ENCODE measurements at places on chromosomes 1 and 21.

DNA sequence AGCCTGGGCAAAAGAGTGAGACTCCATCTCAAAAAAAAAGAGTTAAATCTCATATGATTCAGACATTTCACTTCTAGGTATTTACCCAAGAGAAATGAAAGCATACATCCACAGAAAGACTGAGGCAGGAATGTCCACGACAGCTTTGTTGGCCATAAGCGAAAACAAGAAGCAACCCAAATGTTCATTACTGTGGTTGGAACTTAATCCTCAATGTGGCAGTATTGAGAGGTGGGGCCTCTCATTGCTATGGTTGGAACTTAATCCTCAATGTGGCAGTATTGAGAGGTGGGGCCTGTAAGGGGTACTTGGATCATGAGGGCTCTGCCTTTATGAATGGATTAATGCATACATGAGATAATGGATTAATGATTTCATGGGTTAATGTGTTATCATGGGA lies 15.2 kb downstream of the C21orf58 start:
- no peak for DNase-seq

GRCh38 chr21:26379561-26379960 lies 193.5 kb downstream of the CYYR1 start:
- no peak for DNase-seq

DNA sequence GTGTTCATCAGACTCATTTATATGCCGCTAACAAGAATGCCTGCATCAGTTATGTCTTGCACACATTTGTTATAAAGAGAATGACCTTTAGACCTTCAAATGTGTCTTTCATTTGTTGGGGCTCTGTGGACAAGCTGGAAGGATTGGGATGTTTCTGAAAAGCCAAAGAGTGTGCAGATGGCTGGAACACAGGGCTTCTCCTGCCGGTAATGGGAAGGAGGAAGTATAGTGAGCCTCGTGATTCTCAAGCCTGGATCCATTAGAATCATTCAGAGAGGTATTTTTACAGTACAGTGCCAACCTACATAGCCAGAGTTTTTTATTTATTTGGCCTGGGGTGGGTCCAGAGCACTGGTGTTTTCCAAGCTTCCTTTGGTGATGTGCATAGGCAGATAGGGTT lies 40.6 kb upstream of the ATP1A1 start:
- no peak for DNase-seq

GRCh38 chr1:6953907-6954364 lies 168.7 kb downstream of the CAMTA1 start:
- DNase-seq = no peak

- no peak for DNase-seq
Measured at GRCh38 chr1:34794001-34794789, 1.4 kb downstream of the GJA4 start.
